Urinary bladder (tissue), 4 donors: ENCODE measurements at places on chromosomes 5 and 9.

GRCh38 chr5:74877624-74878304 is 11.6 kb upstream of the FAM169A start:
- DNase-seq = no peak

- DNase-seq = no peak
These were observed 8.8 kb downstream of the GARNL3 start for GRCh38 chr9:127273326-127273725.

GRCh38 chr9:37126214-37126788 is 5.9 kb downstream of the ZCCHC7 start:
- DNase-seq = no peak

- DNase-seq = no peak
These were observed 777.2 kb upstream of the DMAC1 start for GRCh38 chr9:8576741-8577140.

GRCh38 chr5:113115061-113115460 is 138.5 kb downstream of the DCP2 start:
- no peak for DNase-seq

DNA sequence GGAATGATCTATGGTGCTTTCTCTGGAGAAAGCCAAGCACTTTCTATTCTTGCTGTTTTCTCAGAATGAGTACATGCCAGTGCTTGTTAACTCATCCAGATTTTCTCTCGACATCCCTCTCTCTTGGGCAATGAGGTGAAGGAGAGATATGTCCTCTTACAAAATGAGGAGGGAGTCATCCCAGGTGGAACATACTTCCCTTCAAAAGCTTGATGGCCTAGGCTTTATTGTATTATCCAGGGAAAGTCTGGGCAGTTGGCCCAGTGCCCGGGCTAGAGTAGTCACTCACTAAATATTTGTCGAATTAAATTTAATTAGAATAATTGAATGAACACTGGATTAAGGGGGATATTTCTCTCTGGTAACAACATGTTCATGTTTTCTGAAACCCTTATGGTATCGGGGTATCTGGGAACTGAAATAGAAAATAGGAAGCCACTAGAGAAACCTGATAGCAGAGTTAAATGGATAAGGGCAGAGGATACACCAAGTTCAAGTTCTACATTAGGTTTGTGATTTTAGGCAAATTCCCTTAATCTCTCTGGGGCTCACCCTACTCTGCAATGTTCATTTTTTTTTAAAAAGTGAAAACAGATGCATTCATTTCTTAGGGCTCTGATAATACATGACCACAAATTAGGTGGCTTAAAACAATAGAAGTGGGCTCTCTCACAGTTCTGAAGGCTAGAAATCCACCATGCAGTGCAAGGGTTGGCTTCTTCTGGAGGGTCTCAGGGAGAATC is 99.6 kb downstream of the LIFR start:
- DNase-seq = no peak

- DNase-seq = no peak
These were observed 249.5 kb downstream of the MAN2A1 start for GRCh38 chr5:109939116-109939682.

GRCh38 chr5:141845371-141845851 is 32.8 kb downstream of the PCDH1 start:
- DNase-seq = no peak

- DNase-seq = no peak
These were observed 31.3 kb upstream of the GRIA1 start for GRCh38 chr5:153459051-153459743.

- DNase-seq = no peak
These were observed 9.5 kb upstream of the NANS start for GRCh38 chr9:98047002-98047401.

GRCh38 chr5:172569861-172570558 is 71.1 kb upstream of the NEURL1B start:
- DNase-seq = no peak

DNA sequence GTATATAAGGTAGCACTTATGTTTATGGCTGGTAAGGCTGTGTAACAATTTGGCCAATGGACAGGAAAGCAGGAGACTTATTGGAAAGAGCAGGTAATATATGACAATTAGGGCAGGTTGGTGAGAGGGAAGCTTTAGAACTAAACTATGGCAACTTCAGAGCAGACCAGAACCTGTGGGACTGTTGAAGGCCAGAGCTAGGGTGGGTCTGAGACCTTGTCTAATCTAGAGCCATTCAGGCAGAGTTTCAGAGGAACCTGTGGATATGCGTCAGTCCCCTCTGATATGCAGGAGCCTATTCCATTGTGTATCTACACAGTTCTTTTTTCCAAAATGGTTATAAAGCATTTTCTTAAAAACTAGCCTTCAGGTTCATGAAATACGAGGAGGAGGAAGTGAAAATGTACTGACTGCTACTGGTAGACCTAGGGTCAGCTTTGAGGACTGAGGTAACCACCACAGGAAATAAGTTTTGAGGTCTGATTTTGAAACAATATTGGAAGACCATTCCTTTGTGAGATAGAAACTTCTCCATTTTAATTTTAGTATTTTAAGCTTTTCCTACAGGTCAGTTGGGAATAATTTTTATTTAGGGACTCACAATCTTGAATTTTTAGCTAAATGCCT is 37.6 kb downstream of the ELL2 start:
- no peak for DNase-seq

DNA sequence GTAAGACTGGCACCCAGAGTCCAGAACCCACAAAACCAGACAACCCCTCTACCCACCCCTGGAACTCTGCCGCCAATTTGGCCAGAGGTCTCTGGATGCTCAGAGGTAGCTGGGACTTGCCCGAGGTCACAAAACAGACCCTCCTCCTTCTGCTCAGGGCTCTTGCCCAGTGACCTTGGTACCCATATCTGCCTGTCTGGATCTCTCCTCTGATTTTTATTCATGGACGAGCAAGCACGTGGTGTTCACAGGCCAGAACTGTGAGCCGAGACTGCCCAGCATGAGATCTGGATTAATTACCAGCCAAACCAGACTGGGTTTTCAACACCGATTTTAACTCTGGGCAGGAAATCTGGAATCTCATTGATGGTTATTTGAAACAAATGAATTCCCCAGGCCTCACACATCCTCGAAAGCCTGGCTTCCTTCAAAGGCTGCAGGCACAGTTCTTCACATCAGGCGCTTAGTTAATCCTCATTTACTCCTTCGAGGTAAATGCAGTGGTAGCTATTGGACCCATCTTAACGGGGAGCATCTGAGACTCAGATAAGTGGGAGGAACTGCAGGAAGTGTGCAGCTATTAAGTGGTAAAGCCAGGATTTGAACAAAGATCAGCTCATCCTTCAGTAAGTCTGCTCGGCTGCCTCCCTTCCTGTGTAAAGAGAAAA is 21.4 kb downstream of the COL27A1 start:
- DNase-seq = no peak

- no peak for DNase-seq
These were observed 606.9 kb downstream of the EBF1 start for GRCh38 chr5:158492841-158493242.

- no peak for DNase-seq
These were observed 147.2 kb downstream of the PDE4D start for GRCh38 chr5:59746241-59746765.

GRCh38 chr9:124262649-124262972 is 4.9 kb downstream of the NEK6 start:
- DNase-seq = no peak

- no peak for DNase-seq
These were observed 17.9 kb downstream of the TMEM245 start for GRCh38 chr9:109101810-109102209.

- no peak for DNase-seq
These were observed 43.1 kb downstream of the ELL2 start for GRCh38 chr5:95918421-95919006.

GRCh38 chr5:149563466-149563865 is 12.2 kb upstream of the CSNK1A1 start:
- DNase-seq = no peak

- no peak for DNase-seq
These were observed 181.9 kb downstream of the TMEM232 start for GRCh38 chr5:110544603-110545002.

DNA sequence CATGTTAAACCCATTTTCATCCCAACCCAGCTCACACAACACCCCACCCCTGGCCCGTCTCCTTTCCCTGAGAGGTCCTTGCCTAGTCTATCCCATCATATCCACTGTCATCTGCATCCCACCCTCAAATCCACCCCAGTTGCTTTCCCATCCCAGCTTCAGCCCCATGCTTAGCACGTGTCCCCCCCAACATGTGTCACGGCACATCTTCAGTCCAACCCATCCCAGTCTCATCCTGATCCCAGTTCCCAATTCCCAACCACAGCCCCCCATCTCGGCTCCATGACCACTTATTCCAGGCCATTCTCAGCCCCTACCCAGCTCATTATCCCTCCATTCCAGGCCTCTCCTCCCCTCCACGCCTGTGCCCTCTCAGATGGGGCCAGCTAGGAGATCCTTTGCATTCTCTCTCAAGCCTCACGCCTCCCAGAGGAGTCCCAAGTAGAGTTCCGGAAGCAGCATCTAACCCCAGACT is 605 bp upstream of the DBN1 start:
- DNase-seq = no peak
